ENCODE measurements at places on chromosomes 11 and 22.

GRCh38 chr22:45758603-45759002 lies 87.0 kb downstream of the ATXN10 start:
- no peak for DNase-seq

DNA sequence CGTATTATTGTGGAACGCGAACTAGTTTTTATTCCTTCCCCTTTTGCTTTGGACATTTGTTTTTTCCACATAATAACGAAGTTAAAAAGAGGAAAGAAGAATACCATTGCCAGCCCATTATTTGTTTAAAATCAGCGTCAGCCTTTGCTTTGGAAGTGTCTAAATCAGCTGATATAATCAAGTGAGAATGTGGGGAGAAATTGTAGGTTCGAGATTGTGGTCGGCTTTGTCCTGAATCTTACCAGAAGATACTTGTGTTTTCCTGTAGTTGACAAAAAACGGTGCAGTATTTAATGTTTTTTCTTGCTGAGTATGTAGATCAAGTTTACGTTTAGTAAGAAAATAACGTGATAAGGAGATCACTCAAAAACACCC lies 935 bp downstream of the ZNF143 start:
- no peak for DNase-seq

DNA sequence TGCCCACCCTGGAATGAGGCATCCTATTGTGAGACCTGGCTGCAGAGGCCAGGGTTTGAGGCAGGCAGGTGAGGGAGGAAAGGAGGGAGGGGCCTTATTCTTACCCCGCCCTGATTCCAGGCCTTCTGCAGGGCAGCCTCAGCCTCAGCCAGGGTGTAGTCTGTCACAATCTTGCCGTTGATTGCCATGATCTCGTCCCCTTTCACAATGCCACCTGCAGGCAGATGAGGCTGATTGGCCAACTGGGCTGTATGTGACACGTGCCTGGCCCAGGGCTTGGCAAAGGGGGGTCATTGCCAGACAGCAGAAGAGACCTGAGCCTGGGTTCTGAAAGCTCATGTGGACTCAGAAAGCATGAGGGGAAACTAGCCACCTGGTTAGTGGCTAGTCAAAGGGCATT lies 21.4 kb upstream of the ABCC8 start:
- DNase-seq, result no peak

- DNase-seq, result no peak
These were observed 87.0 kb downstream of the BDNF start for GRCh38 chr11:27612932-27613880.

DNA sequence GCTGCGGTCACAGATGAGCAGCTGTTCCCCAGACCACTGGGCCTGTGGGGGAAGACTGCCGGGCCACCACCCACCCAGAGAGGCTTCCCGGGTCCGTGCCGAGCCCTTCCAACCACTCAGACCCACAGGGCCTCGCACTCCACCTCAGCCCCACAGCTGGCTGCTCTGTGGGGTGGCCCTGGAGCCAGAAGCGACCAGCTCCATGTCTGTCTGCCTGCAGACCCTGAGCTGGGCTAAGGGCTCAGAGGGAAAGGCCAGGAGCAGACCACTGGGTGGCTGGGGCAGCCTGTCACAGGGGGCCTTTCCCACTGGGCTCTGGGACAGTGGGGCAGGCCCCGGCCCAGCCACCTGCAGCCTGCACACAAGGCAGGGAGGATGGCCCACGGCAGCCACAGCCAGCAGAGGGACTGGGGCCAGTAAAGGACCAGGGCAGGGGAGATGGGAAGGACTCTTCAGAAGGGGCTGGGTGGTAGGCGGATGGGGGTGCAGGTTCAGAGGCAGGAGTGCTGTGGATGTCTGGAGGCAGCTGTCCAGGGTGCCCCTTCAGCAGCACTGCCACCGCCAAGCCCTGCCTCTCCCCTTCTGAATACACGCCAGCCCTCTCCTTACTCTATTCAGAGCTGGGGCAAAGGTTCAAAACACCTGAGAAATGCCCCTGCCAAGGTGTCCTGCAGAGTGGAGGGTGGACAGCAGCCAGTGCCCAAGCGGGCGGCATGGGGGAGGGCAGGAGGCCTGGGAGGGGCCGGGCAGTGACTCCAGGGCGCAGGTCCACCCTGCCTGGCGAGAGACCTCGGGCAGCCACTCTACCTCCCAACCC lies 32.2 kb downstream of the GNB1L start:
- no peak for DNase-seq

- no peak for DNase-seq
These were observed 21.4 kb downstream of the TSSC4 start for GRCh38 chr11:2421996-2422395.

- DNase-seq, result no peak
These were observed 20.9 kb upstream of the NAALAD2 start for GRCh38 chr11:90113541-90113940.

- DNase-seq, result no peak
These were observed 4.8 kb downstream of the GRAMD1B start for GRCh38 chr11:123434911-123435310.

DNA sequence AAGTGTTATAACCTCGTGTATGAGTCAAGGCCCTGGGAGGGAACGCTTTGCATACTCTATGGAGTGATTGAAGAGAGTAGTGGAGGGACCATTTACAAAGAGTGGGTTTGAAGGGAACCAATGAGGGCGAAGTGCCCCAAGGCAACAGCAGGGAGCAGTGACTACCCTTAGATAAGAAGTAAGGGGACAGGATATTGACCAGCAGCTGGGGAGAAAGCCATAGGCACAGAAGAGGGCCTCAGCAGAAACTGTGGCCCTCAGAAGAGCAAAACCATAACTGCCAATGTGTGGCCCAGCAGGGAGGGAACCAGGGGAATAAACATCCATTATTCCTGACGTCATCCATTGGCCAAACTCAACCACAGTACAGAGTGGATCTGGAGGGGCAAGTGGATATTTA lies 24.7 kb downstream of the PARVA start:
- DNase-seq, result no peak

- DNase-seq, result no peak
These were observed 2209.7 kb downstream of the LRRC4C start for GRCh38 chr11:39249566-39250365.

DNA sequence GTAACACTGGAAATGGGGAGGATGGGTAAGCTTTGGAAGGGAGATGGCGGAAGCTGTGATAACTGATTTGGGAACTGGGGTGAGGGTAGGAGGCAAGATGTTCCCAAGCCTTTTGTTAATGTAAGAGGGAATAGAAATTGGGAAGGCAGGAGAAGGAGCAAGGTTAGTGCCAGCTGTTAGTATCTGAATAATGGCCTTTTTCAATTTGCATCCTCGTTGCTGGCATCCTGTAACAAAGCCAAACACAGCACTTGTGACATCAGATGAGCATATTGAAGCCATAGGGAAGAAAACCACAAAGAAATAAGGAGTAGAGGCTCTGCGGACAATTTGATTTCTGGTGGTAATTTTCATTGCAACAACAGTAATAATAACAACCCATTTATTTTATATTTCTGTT lies 70.9 kb upstream of the CLMP start:
- DNase-seq, result no peak

GRCh38 chr11:86990031-86990430 lies 34.8 kb upstream of the FZD4 start:
- no peak for DNase-seq

GRCh38 chr11:120832481-120833238 lies 191.2 kb upstream of the TBCEL start:
- no peak for DNase-seq

DNA sequence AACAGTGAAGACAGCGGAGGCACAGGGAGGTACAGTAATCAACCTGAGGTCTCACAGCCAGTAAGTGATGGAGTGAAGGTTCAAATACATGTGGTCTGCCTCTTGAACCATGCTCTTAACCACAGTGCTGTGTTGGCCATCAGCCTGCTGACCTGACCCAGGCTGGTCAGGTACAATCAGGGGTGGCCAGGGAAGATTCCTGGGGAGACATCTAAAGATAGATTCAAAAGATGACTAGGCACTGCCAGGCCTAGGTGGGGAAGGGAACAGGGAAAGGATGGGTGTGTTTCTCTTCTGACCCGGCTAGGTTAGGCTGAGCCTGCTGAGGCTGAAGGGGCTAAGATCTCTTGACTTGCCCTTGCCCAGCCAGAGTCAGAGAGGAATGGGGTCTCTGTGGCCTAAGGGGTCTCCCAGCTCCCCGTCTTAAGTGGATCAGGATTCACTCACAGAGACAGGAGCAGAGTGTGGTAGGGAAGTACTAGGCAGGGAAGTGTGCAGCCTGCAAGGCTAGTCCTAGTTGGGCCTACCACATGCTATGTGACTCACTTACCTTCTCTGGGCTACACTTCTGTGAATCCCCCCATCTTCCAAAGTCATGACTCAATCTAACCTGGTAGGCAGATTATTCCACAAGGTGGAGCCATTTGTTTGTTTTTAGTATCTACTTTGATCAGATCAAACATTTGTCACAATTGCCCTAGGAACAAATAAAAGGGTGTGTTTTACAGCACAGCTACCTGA lies 10.4 kb upstream of the SREBF2 start:
- DNase-seq, result no peak

DNA sequence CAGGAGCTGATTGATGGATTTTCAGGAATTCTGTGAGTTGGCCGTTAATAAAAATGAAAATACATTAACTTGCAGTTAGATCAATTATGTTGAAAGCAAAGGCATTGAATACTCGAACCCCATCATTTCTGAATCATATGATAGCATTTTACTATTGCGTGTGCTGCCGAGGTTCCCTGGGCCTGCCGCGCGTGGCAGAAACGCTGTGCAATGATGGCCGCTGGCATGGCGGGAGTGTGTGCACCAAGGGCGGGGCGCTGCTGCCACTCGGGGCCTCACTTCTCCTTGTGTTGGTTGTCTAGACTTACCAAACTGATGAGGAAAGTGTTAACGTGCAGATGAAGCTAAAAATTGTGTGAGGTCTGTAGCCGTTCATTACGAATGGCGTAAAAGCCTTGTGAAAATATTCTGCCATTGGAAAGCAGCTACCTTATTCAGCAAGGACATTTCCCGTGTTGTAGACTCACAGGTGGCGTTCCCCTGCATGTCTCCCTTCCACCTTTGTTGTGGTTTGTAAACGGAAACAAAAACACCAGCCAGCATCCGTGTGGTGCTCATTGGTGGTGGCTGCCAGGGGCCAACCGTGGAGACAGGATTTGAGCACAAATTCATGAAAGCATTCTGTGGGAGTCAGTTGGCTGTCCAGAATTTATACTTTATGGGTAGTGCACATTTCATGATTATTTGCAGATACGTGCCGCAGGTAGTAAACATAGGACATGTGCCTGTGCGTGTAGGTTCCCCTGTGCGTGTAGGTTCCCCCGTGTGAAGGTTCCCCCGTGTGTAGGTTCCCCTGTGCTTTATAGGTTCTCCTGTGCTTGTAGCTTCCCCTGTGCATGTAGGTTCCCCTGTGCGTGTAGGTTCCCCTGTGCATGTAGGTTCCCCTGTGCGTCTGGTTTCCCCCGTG lies 5.9 kb upstream of the GRAMD4 start:
- no peak for DNase-seq

DNA sequence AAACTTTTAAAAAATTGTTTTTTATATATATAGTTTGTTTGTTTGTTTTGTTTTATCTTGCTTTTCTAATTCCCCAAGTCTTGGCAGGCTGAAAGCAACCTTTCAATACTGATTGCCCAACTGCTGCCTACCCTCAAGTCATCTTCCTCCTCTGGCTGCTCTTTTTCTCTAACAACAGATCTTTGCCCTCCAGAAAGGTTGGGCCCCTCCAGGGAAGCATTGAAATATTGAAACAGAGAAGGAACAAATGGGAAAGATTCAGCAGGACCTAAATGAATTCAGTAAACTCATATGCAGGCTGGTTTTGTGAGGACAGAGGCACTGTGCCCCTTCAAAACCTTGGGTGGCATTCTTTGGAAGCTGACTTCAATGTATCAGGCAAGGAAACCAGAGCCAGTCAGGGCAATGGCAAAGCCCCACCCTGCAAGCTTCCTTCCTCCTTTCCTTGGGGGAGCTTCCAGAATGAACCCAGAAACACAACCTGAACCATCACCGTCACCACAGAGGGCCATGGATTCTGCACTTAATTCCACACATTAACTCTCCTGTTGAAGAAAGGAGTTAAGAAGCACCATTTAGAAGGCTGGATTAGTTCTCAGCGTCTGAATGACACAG lies 815 bp upstream of the MS4A6A start:
- DNase-seq, result no peak

DNA sequence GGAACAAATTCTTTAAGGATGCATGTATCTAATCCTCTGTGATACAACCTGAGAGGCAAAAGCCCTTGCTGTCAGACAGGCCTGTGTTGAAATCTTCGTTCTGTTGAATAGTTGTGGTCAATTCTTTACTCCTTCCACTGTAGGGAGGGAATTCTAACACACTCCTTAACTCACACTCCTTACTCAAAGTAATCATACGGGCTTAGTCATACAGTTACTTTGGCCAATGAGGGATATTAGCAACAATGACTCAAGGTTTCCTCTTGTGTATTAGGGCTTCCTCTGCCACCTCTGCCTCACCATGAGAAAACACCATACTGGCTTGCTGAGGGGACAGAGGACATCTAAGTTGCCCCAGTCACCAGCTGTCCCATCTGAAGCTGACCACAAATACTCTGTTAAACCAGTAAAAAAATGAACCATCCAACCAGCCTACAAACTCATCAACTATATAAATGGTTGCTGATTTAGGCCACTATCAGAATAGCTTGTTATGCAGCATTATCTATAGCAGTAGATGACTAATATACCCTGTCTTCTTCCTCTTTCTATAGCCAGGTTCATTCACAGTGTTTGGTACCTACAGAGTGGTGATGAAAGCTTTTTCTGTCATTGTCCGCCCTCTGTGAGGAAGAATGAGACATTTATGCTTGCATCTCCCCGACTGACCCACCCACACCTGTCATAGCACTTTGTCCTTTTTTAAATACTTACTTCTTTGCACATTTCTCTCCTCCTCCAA lies 322.8 kb upstream of the SYN3 start:
- DNase-seq, result no peak

- DNase-seq, result no peak
These were observed 79.8 kb downstream of the CLPB start for GRCh38 chr11:72354356-72355115.

- DNase-seq, result no peak
These were observed 4.9 kb downstream of the PLXNB2 start for GRCh38 chr22:50302564-50302963.

DNA sequence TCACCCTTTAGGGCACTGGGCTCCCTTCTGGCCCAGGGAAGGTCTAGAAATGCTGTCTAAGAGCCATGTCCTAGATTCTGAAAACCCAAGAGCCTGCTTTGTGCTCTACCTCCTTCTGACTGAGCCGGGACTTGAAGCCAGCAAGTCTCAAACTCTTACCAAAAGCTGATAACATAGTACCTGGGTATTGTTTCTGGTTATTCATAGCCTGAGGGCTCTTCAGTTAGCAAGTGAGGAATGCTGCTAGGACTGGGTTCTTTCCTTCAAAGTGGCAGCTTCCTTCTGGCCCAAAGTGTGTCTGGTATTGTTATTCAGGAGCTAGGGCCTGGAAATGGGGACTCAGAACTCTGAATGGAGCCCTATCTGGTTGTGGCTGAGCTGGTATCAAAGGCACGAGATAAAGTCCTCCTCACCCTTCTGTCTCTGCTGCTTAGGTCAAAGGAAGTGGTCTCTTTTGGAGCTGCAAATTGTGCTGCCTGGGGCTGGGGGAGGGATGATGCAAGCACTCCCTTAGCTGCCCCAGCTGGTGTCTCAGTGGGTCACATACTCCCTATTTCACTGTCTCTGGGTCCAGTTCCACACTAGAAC lies 696.0 kb upstream of the CCDC179 start:
- DNase-seq, result no peak

All from NT2/D1 (cell line).